ENCODE measurements at places on chromosomes 11 and 22.

DNA sequence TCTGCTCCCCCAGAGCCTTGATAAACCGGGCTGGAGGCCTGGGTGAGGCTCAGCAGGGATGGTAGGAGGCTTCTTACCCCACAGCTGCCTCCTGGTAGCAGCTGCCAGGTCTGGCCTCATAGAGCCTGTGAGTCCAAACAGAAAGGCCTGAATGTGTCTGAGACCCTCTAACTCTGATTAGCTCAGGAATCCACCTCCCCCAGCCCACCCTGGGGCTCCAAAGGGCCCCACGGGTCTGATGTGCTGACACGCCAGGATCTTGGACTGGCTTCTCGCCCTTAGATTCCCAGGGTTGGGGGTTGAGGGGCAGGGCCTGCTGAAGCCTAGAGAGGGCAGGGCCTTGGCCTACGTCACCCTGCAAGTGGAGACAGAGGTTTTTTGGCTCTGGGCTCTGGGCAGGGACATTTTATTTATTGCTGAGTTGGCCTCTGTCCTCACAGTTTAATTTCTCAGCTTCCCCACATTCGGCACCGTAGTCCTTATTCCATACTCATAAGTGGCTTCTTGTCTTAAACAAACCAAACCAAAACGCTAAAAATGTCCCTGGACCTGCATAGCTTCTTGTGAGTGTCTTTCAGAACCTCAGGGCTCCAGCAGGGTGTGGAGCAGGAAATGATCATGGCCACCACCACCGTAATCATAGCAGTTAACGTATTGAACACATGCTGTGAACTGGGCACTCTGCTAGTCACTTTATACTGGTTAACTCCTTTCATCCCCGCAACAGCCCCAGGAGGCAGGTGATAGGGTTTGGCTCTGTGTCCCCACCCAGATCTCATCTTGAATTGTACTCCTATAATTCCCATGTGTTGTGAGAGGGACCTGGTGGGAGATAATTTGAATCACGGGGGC is 25.1 kb downstream of the KIAA1671 start:
- no peak for DNase-seq

DNA sequence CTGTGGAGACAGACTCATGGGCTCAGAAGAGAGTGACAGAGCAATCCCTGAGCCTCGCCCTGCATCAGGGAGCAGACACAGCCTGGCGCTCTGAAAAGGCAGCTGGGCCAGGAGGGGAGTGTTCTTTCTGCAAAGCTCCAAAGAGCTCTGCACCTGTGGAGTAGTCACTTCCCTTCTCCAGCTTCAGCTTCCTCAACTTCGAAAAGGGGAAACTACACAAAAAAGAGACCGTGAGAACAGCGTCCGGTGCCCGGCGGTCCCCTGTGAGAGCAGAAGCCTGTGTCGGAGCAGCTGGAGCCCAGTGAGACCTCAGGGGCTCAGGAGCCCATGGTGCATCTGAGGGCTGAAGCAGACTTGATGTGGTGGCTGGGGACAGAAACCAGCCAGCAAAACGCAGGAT is 35.1 kb downstream of the TP53I11 start:
- DNase-seq, result no peak

DNA sequence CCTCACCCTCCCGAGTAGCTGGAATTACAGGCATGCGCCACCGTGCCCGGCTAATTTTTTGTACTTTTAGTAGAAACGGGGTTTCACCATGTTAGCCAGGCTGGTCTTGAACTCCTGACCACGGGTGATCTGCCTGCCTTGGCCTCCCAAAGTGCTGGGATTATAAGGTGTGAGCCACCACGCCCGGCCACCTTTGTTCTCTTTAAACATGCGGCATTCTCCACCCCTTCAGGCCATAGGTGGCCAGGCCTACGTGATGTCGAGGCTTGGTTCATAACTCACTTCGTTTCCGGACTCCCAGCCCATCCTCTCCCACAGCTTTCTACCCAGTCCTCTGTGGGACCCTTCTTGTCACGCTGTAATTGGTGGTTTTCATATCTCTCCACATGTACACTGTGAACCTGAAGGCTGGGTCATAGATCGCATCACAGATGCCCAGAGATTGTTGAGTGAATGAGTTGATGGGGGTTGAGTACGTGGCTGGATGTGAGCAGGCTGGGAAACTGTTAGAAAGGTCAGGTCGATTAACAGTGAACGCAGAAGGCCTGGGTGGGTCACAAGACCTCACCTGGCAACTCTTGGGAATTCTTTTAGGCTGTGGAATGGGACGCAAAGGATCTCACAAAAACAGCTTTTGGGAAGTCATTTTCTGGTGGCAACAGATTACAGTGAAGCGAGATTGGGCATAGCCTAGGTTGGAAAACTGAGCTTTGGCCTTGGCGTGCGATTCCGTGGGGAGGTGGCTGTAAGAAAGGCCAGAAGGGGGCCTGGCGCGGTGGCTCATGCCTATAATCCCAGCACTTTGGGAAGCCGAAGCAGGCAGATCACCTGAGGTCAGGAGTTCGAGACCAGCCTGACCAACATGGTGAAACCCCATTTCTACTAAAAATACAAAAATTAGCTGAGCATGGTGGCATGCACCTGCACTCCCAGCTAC is 44.5 kb downstream of the ST14 start:
- no peak for DNase-seq

DNA sequence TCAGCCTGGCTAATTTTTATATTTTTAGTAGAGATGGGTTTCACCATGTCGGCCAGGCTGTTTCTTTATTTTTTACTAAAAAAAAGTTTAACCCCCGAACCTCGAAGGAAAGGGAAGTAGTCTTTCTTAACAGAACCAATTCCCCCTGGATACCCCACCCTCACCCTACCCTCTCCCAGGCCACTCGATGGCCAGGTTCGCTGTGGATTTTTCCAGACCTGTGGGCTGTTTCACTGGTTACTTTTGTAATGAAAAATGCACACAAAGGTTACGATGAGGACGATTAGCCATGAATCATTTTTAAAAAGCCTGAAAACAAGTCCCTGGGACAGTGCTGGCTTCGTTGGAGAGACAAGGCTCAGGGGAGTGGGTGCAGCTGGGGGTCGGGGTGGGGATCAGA is 2.5 kb downstream of the TSPO start:
- DNase-seq, result no peak

DNA sequence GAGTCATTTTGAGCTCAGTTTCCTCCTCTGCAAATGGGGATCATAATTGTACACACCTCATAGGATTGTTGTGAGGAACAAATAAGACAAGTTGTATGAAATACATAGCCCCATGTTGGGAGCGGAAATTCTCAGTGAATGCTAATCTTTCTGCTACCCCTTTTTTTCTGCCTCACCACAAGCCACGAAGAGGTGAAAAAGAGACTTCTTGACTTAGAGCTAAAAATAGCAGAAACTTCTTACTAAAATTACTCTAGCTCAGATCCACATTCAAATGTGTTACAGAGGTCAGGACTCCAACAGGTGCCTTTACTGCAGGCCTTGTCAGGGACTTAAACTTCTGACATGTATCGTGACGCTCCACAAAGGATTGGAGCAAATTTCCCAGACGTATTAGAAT is 128.5 kb downstream of the MIAT start:
- no peak for DNase-seq

DNA sequence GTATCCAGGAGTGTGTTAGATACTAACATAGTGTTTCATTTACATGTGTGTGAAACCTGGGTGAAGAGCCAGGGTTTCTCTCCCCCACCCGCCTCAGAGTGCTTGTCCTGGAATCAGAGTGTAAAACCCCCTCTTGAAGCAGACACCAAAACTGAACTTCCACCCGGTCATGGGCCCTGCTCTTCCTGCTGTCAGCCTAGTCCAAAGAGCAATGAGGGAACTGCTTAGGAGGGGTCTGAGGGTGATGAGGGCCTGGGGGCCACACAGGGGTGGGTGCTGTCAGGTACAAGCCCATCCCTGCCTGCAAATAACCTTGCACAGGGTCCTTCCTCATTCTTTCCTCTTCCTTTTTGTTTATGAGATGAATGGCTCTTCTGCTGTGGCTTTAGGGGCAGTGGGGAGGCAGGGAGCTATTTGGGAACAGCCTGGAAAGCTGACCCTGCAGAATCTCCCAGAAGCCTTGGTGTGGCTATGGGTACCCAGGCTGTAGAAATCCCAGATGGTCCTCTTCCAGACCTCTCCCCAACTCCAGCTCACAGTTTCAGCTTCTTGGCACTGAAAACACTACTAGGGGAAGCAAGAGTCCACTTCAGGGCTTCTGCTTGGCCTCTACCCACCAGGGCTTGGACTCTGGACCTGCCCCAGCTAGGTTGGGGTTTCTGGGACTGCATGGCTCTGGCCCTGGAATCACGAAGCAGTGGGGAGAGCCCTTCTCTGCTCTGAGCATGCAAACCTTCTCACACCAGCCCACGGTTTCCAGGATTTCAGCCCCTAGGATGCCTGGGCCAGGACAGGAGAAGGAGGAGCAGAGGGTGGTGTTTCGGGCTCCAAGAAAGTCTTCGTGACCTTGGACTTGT is 8.5 kb downstream of the BATF2 start:
- DNase-seq, result no peak

- DNase-seq, result no peak
Observed at GRCh38 chr11:94909371-94909820, 64.0 kb downstream of the CWC15 start.
